CD4-positive, alpha-beta T cell treated with Interferon alpha-2 for 1 hour (primary cell): ENCODE measurements at places on chromosomes 1 and 21.

GRCh38 chr1:97849345-97850340, 71.2 kb downstream of the DPYD start:
- no peak for DNase-seq

DNA sequence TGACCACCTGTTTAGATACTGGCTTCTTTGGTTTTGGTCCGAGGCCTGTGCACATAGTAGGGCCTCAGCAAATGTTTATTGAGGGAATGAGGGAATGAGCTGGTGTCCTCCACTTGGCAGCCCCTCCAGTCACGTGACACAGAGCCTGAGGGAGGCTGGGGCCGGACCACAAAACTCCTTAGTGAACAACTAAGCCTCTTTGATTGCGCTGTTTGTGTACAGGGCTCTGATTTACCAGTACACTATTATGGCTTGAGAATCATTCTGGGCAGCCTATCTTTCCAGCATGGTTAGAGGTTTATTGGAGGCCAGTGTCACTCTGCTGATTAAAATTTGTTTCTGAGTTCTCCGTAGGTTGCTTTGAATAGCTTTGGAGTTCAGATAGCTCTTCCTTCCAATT, 10.2 kb upstream of the LRRN2 start:
- DNase-seq = no peak

GRCh38 chr1:204692841-204693356, 7.4 kb upstream of the LRRN2 start:
- no peak for DNase-seq

DNA sequence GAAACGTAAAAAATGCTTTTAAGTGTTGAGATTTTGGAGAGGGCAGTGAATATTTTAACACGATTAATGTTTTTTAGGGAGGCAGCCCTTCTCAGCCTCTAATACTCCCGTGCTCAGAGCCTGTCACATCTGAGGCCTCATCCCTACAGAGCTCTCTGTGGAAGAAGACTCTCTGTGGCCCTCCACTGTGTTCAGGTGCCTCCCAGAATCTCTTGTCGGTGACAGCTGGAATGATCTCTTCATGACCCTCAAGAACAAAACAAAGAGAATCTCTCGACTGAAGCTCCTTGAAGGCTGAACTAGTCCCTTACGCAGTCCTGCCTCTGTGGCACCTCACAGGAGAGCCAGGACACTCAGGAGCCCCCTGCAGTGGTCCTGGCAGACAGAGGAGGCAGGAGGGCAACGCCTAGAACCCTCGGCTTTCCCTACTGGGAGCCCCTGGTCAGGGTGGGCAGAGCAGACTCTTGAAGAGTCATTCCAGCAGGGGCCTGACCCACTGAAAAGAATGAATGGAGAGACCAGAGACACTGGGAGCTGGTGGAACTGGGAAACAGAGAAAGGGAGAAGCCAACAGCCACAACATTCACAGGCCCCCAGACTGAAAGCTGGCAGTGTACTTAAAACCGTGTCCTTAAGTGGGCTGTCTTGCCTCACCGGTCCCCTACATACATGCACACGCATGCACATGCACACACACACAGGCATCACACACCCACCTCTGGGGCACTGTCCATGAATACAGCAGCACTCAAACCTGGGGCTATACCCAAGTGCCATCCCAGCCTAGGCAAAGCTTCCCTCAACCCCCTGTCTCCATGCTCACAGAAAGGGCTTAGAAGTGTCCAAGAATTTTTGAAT, 67.5 kb upstream of the ANGPTL1 start:
- no peak for DNase-seq

GRCh38 chr21:30233228-30234020, 17.5 kb upstream of the CLDN8 start:
- DNase-seq = no peak

- DNase-seq = peak; percentile 26
These were observed 25.2 kb downstream of the FHAD1 start for GRCh38 chr1:15272009-15272781.

- DNase-seq = no peak
These were observed 25.0 kb downstream of the DUSP10 start for GRCh38 chr1:221716713-221717484.

GRCh38 chr1:154478013-154478412, 24.0 kb upstream of the TDRD10 start:
- DNase-seq = no peak
